ENCODE measurements at places on chromosomes 2 and 18.
A peak's percentile ranks its signal among the peaks of the same experiment; 100 is the strongest.

- peak overlapping the region; percentile 78 for H3K27ac ChIP-seq
- H3K4me3 ChIP-seq = peak overlapping the region; percentile 90
- H3K4me1 ChIP-seq = peaks cover 46% of the 10 kb centered on the region
- ATAC-seq = peak; percentile 85
These were observed 117.1 kb upstream of the DTNA start for GRCh38 chr18:34592961-34593382.

GRCh38 chr2:197205585-197206215 is 104.9 kb downstream of the ANKRD44 start:
- H3K4me1 ChIP-seq = no peaks in the 10 kb centered on the region
- no peak for ATAC-seq
- no peak overlapping the region for H3K4me3 ChIP-seq
- peak overlapping the region; percentile 10 for H3K27ac ChIP-seq
- H3K27me3 ChIP-seq = no peaks in the 10 kb centered on the region

DNA sequence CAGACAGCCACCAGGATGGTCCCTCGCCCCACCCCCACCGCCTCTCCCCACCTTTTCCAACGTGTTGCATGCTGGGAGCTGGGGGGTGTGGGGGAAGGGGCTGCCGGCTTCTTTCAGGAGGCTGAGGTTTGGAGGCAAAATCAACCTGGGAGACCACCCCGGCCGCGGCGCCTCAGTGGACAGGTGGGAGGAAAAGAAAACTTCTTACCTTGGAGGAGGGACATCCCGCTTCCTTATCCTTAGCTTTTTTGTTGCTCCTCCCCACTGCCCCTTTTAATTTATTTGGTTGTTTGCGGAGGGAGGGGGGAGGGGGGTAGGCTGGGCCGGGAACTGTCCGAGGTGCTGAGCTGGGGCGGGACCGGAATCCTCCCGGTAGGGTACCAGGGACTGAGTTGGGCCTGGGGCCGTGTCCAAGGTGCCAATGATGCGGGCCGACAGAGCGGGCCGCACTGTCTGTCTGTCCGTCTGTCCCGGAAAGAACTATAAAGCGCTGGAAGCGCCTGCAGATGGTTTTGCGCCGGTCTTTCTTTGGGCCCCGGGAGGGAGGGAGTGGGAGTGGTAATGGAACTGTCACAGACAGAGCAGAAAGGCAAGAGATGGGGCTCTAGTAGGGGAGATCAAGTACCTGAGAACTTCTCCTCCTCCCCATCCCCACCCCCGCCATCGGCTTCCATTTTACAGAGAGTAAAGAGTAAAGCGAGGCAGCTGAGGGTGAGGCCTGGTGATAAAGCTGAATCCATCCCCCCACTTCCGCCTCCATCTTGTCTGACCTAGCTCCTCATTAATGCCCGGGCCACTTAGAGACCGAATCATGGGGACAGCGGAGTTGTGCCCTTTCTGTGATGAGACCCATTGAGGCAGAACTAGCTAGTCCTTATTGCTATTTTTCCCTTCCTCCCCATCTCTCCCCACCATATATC is 2.4 kb downstream of the CDK5R2 start:
- H3K4me1 ChIP-seq = peaks cover 5% of the 10 kb centered on the region
- H3K27ac ChIP-seq = no peak overlapping the region

DNA sequence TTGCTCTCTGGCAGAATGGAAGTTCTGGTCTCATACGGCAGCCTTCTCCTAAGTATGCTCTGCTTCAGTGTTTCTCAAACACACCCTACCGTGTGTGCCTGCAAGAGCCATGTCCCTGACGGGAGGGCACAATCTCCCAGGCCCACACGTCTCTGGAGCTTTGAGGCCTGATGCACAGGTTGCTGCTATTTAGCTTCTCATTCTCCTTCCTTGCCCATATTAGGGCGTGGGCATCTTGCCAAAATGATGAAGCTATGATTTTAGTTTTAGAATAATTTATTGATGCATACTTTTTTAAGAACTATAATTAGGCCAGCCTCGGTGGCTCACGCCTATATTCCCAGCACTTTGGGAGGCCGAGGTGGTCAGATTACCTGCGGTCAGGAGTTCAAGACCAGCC is 107.9 kb downstream of the RNF144A start:
- no peaks in the 10 kb centered on the region for H3K27me3 ChIP-seq
- ATAC-seq = no peak
- no peak overlapping the region for H3K27ac ChIP-seq
- no peak overlapping the region for H3K4me3 ChIP-seq

- no peak overlapping the region for H3K27ac ChIP-seq
- ATAC-seq = no peak
- no peaks in the 10 kb centered on the region for H3K27me3 ChIP-seq
- H3K36me3 ChIP-seq = no peaks in the 10 kb centered on the region
These were observed 77.1 kb downstream of the BCL11A start for GRCh38 chr2:60476206-60476954.

DNA sequence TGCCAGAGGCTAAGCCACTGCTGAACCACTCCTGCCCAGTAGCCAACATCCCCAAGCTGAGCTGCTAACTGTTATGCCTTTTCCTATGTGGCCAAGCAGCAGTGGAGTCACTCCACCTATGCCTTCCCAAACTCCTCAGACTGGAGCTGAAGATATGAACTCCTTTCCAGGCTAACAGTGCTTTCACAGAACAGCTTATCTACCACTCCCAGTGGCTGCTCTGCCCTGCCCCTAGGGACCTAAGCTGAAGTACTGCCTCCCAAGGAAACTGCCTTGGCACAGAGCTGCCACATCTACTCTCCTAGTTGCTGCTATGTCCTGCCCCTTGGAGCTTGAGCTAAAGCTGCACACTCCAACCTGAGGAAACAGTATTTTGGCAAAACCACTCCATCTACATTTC is 275.9 kb downstream of the RBM43 start:
- H3K4me3 ChIP-seq = no peak overlapping the region
- H3K36me3 ChIP-seq = no peaks in the 10 kb centered on the region
- no peak overlapping the region for H3K27ac ChIP-seq
- H3K4me1 ChIP-seq = no peaks in the 10 kb centered on the region

DNA sequence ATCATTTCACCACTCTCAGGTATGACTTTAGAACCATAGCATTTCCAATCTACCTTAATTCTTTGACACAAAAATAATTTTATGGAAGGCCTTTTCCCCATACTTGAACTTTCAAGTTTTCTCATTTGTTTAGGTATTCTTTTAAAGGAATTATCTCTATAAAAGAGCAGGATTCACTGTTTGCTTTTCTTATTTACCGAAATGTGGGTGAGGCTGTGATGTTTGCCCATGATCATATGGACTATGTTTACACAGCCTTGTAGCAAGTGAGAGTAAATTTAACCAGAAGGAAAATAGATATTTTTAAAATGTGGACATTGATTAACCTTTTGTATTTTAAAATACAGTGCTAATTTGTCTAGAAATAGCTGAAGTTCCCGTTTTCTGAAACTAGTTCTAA is 26.3 kb downstream of the CAB39 start:
- H3K4me3 ChIP-seq = no peak overlapping the region
- H3K27me3 ChIP-seq = no peaks in the 10 kb centered on the region
- H3K4me1 ChIP-seq = peaks cover 63% of the 10 kb centered on the region
- H3K36me3 ChIP-seq = no peaks in the 10 kb centered on the region
- peak overlapping the region; percentile 66 for H3K27ac ChIP-seq

DNA sequence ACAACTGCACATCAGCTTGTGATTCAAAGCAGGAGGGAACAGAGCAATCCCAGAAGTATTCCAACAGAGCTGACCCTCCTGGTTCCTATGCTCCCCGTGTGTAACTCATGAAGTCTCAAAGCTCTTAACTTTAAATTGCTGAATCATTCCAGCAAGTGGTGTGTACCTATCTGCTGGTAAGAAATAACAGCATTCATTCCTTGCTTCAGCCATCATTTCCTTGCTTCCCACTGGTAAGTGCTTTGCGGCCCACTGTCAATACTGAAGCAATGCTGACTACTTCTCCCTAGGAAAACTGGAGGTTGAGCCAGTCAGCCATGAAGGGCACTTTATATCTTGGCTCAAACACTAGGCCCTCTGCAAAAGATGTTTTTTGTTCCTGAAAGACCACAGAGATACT is 222.4 kb downstream of the EXOC6B start:
- no peaks in the 10 kb centered on the region for H3K4me1 ChIP-seq
- no peak for ATAC-seq
- no peak overlapping the region for H3K4me3 ChIP-seq
- no peaks in the 10 kb centered on the region for H3K27me3 ChIP-seq
- no peaks in the 10 kb centered on the region for H3K36me3 ChIP-seq

- H3K4me3 ChIP-seq = peak overlapping the region; percentile 94
- peaks cover 28% of the 10 kb centered on the region for H3K4me1 ChIP-seq
- H3K36me3 ChIP-seq = peaks cover 49% of the 10 kb centered on the region
- H3K27me3 ChIP-seq = no peaks in the 10 kb centered on the region
- H3K27ac ChIP-seq = peak overlapping the region; percentile 97
- no peak for ATAC-seq
These were observed 995 bp downstream of the TMEM127 start for GRCh38 chr2:96264656-96265348.

GRCh38 chr2:45627911-45628310 is 16.8 kb upstream of the SRBD1 start:
- H3K4me3 ChIP-seq = no peak overlapping the region
- H3K4me1 ChIP-seq = no peaks in the 10 kb centered on the region
- no peak for ATAC-seq
- no peaks in the 10 kb centered on the region for H3K36me3 ChIP-seq
- no peak overlapping the region for H3K27ac ChIP-seq

DNA sequence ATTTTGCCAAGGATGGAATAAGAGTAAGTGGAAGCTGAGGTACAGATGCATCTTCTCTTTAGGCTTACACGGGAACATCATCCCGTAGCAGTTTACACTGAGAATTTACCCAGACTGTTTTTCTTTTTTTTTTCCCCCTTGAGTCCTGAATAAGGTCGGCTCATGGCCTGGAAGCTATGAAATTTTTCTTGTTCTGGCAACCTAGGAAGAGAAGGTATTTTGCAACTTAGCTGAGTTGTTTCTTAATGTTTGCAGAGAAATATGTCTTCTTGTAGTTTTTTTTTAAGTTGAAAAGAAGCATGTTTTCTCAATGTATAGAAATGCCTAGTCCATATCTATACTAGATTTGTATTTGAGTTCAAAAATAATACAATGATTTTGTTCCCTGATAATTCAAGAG is 712.5 kb downstream of the TDRD15 start:
- H3K36me3 ChIP-seq = no peaks in the 10 kb centered on the region
- no peak overlapping the region for H3K27ac ChIP-seq
- H3K4me3 ChIP-seq = no peak overlapping the region
- no peaks in the 10 kb centered on the region for H3K4me1 ChIP-seq

GRCh38 chr2:12498704-12499103 is 218.0 kb upstream of the TRIB2 start:
- ATAC-seq = no peak
- no peaks in the 10 kb centered on the region for H3K36me3 ChIP-seq
- no peak overlapping the region for H3K4me3 ChIP-seq
- no peak overlapping the region for H3K27ac ChIP-seq
- H3K27me3 ChIP-seq = no peaks in the 10 kb centered on the region

DNA sequence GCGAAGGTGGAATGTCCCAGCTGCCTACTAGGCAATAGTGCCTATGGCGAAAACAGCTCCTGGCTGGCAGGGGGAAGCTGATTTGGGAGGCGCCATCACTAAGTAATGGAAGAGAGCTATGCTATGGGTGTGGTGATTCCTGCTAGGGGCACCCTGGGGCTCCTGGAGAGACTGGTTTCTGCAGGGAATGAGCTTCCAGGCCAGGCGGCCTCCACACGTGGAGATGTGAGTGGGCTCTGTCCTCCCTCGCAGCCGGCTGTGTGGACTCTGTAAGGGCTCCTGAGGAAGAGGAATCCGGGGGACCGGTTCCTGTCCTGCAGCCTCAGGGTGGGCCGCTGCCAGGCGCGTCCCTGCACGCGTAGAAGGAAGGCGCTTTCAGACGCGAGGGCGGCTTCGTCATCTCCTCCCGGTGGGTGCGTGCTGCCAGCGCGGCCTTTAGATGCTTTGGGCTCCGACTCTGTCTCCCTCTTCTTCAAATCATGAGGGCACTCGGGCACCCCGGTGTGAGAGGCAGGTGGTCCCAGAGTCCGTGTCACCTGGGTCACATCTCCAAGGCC is 55.5 kb upstream of the ANKRD62 start:
- no peaks in the 10 kb centered on the region for H3K27me3 ChIP-seq
- peak overlapping the region; percentile 71 for H3K27ac ChIP-seq
- H3K4me3 ChIP-seq = peak overlapping the region; percentile 53
- ATAC-seq = peak; percentile 20
- peaks cover 6% of the 10 kb centered on the region for H3K36me3 ChIP-seq
- no peaks in the 10 kb centered on the region for H3K4me1 ChIP-seq

DNA sequence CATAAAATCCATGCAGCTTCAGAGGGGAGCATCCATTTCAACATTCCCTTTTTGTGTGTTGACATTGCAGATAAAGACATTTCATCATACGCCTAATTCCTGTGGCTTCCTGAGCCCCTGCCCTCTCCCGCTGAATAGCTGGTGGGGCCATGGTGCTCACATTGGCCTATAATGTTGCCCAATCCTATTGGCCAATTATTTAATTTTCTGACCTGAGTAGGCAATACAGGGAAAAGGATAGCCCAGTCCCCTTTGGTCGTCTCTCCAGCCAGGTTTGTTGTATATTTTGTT is 163.8 kb upstream of the MYCN start:
- H3K36me3 ChIP-seq = no peaks in the 10 kb centered on the region
- H3K4me3 ChIP-seq = no peak overlapping the region
- H3K4me1 ChIP-seq = no peaks in the 10 kb centered on the region
- no peak for ATAC-seq
- H3K27ac ChIP-seq = no peak overlapping the region
- H3K27me3 ChIP-seq = peaks cover 16% of the 10 kb centered on the region

DNA sequence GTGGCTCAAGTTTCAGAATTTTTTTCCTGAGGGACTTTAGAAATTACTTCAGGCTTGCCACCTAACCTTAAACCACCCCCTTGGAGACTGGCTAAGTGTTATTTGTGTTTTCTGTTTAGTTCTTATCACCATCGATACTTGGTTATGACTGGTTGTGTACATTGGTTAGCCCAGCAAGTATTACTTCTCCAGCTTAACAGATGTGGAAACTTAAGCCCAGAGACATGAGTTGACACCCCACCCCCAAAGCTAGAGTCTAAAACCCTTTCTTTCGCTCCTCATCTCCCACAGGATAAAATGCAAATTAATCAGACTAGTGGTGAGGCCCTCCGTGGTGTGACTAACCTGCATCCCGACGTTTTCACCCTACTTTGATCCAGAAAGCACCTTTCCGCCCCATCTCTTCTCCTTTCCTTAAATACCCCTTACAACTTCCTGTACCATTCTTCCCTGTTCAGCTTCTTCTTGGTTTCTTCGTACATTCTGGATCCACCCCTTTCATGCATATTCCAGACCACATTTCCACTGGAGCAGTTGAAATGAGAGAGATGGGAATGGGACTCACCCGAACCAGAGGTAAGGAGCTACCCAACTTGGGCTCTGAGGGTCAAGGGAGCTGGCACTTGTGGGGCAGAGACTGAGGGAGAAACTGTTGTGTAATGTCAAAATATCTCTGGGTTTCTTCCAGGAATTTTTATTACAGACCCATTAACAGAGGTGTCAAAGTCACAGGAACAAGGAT is 819 bp upstream of the MAP3K2 start:
- no peaks in the 10 kb centered on the region for H3K36me3 ChIP-seq
- no peak for ATAC-seq
- H3K4me3 ChIP-seq = peak overlapping the region; percentile 40
- H3K4me1 ChIP-seq = no peaks in the 10 kb centered on the region
- H3K27ac ChIP-seq = peak overlapping the region; percentile 100
